ENCODE measurements at places on chromosomes 1 and 21.

- DNase-seq, result no peak
Measured at GRCh38 chr1:180571060-180571831, 12.5 kb downstream of the OVAAL start.

- DNase-seq, result no peak
Measured at GRCh38 chr1:115296981-115297380, 41.1 kb downstream of the NGF start.

DNA sequence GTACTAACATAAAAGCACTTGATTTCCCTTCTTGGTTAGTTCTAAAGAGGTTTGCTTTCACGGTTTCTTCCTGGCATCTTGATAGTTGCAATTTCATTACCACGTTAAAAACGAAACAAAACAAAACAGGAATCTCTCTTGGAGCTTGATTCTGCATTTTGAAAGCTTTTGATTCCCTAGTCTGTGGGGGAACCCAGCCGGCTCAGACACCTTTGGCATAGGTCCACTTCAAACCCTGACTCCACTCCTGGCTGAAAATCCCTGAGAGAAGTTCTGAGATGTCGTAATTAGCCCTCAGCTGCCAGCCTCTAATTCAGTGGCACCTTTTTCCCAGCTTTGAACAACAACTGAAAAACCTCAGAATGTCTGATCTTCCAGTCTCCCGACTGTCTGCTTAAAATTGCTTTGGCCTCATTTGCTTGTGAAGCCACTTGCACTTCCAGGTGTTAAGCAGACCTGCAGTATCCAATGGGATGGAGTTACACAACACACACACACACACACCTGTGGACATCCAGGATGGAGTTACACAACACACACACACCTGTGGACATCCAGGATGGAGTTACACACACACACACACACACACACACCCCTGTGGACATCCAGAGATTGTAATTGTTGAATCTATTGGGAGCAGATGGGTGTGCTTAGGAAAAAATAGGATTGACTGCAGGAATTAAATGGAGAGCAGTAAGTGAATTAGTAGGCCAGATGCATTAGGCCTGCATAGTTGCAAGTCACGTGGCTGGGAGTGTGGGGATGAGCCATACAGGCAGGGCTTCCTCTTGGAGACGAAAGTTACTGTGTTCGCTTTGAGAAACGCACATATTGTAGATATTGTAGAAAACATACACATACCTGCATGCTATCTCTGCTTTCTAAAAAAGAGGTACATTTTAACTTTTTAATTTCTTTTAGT lies 285.6 kb upstream of the FMN2 start:
- no peak for DNase-seq

- peak; percentile 56 for DNase-seq
Measured at GRCh38 chr1:108646648-108647269, 14.1 kb downstream of the HENMT1 start.

DNA sequence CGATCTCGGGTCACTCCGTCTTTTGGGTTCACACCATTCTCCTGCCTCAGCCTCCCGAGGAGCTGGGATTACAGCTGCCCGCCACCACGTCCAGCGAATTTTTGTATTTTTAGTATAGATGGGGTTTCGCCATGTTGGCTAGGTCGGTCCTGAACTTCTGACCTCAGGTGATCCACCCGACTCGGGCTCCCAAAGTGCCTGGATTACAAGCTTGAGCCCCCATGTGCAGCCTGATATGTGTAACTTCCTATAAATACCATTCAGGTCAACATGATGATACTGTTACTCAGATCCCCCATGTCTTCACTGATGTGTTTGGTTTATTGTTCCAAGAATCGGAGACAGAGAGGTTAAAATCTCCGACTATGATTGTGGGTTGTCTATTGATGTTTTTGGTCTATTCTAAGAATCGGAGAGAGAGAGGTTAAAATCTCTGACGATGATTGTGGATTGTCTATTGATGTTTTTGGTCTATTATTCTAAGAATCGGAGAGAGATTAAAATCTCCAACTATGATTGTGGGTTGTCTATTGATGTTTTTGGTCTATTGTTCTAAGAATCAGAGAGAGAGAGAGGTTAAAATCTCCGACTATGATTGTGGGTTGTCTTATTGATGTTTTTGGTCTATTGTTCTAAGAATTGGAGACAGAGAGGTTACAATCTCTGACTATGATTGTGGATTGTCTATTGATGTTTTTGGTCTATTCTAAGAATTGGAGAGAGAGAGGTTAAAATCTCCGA lies 17.0 kb downstream of the C1orf159 start:
- DNase-seq, result no peak

GRCh38 chr1:94055459-94056122 lies 65.4 kb downstream of the ABCA4 start:
- DNase-seq, result no peak

GRCh38 chr1:20373764-20374163 lies 83.1 kb downstream of the VWA5B1 start:
- no peak for DNase-seq

GRCh38 chr1:178543290-178543607 lies 30.3 kb downstream of the TEX35 start:
- no peak for DNase-seq

DNA sequence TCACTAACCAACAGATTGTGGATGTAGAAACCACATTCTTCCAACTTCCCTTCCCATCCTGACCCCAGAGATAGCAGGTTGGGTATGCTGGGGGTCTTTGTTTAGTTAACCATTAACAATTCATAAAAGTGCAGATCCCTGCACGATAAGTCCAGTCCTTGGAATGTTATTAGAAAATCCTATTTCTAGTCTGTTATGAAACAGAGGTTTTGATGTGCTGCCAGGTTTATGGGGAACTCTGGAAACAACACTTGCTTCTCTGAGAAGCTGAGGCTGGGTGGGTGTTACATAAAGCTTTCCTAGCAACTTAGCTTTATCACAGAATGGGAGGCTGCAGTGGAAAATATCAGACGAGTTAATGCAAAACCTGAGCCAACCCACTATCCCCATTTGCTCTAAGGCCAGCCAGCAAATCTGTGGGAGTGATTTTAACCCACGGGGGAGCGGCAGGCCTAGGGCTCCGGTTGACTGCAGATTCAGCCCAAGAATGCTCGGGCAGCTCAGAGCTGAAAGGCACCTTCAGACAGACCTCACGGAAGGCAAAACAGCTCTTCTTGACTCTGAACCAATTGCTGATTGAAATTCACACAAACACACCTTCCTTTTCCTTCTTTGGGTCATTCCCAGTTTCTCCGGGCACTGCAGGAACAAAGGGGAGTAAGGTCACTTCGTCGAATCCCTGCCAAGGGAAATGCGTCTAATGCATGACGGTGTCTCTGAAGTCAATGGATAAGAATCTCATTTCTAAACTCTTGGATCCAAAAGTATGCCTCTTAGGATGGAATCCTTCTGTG lies 111.7 kb upstream of the IRF2BP2 start:
- DNase-seq, result no peak

DNA sequence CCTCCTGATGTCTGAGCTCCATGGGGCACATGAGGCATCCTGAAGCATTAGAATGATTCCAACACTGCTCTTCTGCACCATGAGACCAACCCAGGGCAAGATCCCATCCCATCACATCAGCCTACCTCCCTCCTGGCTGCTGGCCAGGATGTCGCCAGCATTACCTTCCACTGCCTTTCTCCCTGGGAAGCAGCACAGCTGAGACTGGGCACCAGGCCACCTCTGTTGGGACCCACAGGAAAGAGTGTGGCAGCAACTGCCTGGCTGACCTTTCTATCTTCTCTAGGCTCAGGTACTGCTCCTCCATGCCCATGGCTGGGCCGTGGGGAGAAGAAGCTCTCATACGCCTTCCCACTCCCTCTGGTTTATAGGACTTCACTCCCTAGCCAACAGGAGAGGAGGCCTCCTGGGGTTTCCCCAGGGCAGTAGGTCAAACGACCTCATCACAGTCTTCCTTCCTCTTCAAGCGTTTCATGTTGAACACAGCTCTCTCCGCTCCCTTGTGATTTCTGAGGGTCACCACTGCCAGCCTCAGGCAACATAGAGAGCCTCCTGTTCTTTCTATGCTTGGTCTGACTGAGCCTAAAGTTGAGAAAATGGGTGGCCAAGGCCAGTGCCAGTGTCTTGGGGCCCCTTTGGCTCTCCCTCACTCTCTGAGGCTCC lies 11.1 kb upstream of the RASSF5 start:
- no peak for DNase-seq
